ENCODE measurements at places on chromosomes 1 and 21. TPM values are rescaled to one million over a fixed set of nuclear protein-coding genes. Genes with fewer than 3 reads are reported as not detected.

The NAV1 gene
- 23.9 TPM for polyA plus RNA-seq

The WDR3 gene
- polyA plus RNA-seq: 22.8 TPM

The STX12 gene
- polyA plus RNA-seq: 51.0 TPM

DNA sequence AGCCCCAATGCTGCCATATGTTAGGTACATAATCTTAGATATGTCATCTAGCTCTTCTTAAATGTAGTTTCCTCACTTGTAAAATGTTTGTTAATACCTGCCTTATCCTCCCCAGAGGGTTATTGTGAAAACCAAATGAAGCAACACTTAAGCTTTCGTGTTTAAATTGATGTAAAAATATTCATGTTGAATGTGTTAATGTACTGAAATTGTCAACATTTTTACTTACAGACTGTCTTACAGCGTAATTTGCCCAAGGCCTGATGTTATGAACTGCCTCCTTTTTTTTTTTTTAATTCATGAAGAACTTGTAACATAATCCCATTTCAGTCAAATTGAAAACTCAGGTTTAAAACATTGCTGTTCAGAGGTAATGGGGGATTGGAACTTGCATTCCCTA is 25.6 kb upstream of the ENAH start:
- DNase-seq: no peak

GRCh38 chr21:42367367-42368165 is 1.2 kb upstream of the TFF1 start:
- no peak for DNase-seq

- no peak for DNase-seq
Observed at GRCh38 chr1:203450479-203451149, 25.0 kb upstream of the PRELP start.

GRCh38 chr1:206826394-206826793 is 39.0 kb upstream of the IL20 start:
- no peak for DNase-seq

DNA sequence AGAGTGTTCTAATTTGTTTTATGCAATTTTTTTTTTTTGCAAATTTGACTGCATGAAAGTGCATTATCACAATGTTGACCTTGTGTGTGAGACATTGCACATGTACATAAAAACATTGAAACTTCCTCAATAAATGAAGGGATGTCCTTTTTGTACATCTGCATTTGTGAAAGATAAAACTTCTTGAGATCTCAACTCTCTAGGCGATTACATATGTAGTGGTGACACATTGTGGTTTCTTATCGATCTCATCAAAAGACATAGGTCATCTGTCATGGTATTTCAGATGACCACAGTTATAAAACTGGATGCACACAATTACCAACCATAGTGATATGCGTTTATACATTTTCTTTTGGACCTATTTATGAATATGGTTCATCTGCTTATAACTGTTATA is 35.6 kb upstream of the C21orf91 start:
- no peak for DNase-seq

Measured in muscle of arm (tissue), 14 donors.